HEK293T (cell line): ENCODE measurements at places on chromosomes 6 and 20.

GRCh38 chr6:90186026-90186425 is 110.6 kb downstream of the BACH2 start:
- DNase-seq, result no peak

DNA sequence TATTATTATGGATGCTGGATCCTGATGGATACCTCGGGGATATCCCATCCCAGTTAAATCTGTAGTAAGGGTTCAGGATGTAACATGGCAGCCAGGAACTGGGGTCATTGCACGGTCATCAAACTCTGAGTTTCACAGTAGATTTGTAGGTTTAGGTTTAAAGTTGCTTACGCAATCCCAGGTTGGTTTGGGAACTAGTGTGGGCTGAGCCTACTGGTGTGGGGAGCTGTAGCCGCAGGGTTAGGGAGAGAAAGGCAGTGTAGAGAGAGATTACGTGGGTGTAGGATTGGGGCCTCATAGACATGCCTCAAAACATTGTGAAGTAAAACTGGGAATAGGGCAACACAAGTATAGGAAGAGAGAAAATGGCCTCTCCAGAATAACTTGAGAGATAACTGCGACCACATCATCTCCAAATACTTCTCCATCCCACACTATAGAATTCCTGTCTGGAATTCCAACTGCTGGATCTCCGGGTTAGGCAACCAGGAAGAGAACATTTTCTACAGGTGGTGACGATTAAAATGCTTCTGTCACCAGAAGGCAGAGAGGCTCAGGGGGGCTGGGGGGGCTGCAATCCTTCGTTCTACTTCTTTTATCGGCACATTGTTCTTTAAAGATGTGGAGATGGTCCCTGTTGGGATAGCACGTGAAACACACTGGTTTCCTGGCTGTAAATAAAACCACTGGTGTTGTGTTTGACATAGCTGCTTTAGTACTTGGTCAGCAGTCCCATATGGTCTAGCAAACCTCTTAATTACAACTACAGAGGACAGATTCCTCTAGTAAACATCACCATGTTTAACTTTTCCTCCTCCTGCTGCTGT is 44.9 kb upstream of the TMEM170B start:
- DNase-seq, result no peak

GRCh38 chr6:69624944-69625343 is 171.9 kb downstream of the LMBRD1 start:
- DNase-seq, result no peak

- DNase-seq, result no peak
Observed at GRCh38 chr20:8399947-8400346, 267.9 kb downstream of the PLCB1 start.

DNA sequence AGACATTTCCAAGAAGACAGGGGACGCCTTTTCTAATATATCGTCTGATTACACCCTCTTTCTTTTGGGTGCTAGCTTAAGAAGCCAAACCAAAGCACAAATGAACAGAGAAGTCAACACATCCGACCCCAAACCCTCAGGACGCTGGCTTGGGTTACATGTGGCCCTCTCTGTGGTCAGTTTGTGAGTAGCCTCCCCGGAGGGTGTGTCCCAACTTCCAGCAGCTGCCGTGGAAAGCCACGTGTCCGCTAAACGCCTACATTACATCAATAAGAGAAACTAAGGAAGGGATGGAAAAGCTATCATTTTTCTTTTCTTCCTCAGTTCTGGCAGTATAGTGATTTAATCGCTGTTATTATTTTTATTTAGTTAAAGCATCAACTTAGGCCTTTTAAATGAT is 487 bp upstream of the BMP6 start:
- no peak for DNase-seq

GRCh38 chr6:166286839-166287271 is 21.3 kb downstream of the PRR18 start:
- no peak for DNase-seq
